ENCODE measurements at places on chromosomes 4 and X.
A peak's percentile ranks its signal among the peaks of the same experiment; 100 is the strongest.

GRCh38 chr4:101254776-101255175 is 92.5 kb downstream of the PPP3CA start:
- no peak for DNase-seq

DNA sequence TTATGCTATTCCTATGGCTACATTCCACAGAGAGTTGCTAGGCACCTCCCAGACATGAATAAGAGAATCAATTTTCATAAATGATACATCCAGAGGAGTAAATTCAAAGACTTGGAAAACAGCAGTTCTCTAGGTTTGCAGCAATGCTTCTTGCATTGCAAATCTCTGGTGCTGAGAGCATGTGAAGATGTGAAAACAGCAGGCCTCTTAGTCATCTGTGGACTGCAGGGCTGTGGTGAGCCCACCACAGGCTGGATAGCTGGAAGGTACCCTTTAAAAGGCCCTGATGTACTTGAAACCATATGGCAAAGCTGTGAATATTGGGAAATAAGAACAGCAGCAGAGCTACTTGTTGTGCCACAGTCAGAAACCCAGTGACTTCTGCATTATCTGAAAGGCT is 2135.9 kb downstream of the ARAP2 start:
- no peak for DNase-seq

GRCh38 chr4:11412211-11412610 is 16.5 kb downstream of the HS3ST1 start:
- no peak for DNase-seq

DNA sequence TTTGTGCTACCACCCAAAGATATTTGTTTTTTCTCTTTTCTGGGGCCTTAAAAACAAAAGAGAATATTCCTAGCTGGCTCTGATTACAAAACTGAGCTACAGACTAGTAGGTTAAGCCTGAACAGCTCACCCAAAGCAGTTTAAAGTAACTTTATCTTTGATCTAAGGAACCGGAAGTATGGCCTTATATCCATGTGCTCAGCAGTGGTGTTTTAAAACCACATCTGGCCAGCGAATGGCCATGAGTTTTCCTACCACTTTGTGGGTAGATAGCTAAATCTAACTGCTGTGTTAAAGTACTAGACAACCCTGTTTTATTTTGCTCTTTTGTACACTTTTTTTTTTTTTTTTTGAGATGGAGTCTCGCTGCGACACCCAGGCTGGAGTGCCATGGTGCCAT is 24.6 kb downstream of the ADGRG4 start:
- no peak for DNase-seq

DNA sequence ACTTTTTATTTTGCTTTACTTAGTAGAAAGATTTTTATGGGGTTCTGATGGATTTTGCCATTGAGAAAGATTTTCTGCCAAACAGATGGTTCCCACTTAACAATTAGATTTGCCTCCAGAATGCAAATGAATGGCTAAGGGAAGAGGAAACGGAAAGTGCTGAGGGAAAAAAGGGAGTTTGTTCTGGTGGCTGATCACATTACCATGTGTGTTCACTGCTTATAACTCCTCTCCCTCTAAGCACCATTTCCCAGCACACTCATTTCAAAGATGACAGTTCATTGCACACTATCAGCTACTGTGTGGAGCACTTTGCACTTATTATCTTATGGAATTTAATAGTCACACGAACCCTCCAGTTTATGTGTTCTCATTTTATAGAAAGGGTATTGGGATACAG is 68.0 kb upstream of the GRID2 start:
- peak; percentile 47 for DNase-seq

DNA sequence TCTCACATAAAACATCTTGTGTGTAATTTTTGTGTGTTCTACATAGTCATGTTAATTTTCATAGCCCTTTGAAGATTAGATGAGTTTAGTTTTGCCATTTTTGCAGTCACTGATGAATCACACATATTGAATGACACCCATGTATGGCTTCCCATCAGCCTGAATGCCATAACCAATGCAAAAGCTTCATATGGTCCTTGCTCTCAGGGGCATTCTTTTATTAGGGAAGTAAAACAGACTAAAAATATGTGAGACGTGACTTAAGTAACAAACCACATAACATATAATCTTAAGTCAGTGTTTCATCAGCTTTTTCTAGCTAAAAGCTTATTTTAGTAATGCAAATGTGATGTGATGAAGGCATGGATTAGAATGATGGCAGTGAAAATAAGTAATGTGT is 8.2 kb downstream of the SLC25A4 start:
- DNase-seq: no peak

GRCh38 chrX:149568701-149569296 is 18.5 kb downstream of the MAGEA9B start:
- no peak for DNase-seq

- no peak for DNase-seq
Observed at GRCh38 chrX:67523002-67523681, 20.7 kb upstream of the AR start.

DNA sequence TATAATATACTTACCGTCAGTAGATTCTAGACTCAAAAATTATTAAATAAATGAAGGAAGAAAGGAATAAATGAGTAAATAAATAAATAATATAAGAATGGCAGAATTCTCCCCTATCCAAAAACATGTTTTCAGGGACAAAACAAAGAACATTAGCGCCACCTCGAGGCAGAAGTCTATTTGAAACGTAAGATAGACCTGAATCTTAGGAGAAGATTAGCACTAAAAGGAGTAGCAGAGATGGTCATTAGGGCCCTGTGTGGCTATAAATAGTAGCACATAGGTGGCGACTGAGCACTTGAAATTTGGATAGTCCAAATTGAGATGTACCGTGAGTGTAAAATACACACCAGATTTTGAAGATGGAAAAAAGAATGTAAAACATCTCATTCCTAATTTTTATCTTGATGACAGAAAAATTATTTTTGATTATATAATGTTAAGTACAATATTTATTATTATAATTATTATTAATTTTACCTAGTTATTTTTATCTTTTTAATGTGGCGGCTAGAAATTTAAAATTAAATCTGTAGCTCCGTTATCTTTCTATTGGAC is 24.3 kb upstream of the SRD5A3 start:
- peak; percentile 65 for DNase-seq

GRCh38 chrX:94743478-94743877 is 1069.5 kb downstream of the FAM133A start:
- DNase-seq: no peak

GRCh38 chrX:45449982-45450381 is 249.3 kb upstream of the DIPK2B start:
- DNase-seq: no peak

GRCh38 chr4:59412739-59413138 is 1787.4 kb upstream of the ADGRL3 start:
- DNase-seq: no peak

- no peak for DNase-seq
Observed at GRCh38 chrX:63765712-63766111, 19.3 kb downstream of the ARHGEF9 start.

DNA sequence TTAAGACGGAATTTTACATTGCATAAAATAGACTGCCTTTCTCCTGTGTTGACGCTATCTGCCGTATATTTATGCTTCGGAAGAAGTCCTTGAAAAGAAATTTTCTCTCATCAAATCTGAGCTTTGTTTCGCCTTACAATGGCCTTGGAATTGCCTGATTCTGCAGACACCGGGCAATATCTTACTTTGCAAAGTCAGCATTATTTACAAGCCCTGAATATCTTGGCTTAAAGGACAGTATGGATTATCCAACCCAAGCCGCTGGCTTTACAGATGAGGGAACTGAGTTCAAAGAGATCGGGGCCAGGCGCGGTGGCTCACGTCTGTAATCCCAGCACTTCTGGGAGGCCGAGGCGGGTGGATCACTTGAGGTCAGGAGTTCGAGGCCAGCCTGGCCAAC is 1.1 kb upstream of the MANBA start:
- DNase-seq: no peak

DNA sequence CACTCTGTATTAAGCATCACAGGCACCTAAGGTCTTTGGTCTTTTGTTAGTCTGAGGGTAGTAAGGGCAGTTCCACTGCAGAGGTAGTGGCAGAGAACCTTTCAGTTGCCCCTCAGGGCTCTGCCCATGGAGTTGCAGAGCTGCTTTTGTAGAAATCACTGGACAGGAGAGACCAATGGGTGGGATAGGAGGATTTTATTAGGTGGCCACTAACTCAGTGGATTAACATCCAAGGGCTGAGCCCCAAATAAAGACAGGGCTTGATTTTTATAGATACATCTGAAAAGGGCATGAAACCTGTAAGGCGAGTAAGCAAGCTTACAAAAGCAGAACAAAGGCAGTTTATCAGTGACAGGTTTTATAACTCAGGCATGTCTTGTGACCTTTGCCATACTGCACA is 1035.4 kb downstream of the SH3BGRL start:
- no peak for DNase-seq

GRCh38 chrX:103789004-103789403 is 12.4 kb downstream of the PLP1 start:
- no peak for DNase-seq

GRCh38 chr4:7238300-7238960 is 46.1 kb downstream of the SORCS2 start:
- DNase-seq: peak; percentile 70

GRCh38 chr4:180081072-180081471 is 2162.1 kb upstream of the TENM3 start:
- DNase-seq: no peak

DNA sequence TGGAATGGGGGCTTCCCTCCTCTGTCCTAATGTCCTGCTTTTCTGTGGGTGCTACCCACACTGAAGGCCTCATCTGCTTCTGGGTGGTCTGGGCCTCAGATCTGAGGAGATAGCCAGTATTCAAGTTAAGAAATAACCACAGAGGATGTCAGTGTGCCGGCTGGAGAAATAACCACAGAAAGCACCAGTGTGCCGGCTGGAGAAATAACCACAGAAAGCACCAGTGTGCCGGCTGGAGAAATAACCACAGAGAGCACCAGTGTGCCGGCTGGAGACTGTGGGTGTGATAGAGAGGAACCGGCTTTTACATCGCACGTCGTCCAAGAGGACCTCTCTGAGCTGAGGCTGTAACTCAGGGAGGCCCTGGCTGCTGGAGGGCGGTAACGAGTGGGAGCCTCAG is 65.7 kb upstream of the PSAPL1 start:
- no peak for DNase-seq

- DNase-seq: no peak
Observed at GRCh38 chr4:152459326-152459725, 76.6 kb downstream of the FBXW7 start.

DNA sequence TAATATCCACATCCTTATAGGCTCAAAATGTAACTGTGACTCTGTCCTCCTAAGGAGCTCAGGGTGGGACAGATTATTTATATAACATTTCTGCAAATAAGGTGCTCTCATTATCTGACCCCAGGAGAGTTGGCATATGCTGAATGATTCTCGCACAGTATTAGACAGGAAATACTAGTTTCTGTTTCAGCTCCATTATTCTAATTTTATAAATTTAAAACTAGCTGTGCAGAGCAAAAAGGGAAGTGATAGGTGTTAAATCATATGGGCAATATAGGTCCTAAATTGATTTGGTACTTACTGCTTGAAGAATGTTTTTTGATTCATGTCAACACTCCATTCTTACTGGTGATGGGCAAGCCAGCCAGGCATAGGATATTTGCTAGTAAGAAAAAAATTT is 141.5 kb downstream of the GLRA2 start:
- no peak for DNase-seq

GRCh38 chrX:47222751-47223350 is 4.4 kb downstream of the CDK16 start:
- no peak for DNase-seq

GRCh38 chr4:176335421-176335820 is 15.7 kb downstream of the SPCS3 start:
- no peak for DNase-seq

GRCh38 chr4:96262057-96262456 is 422.2 kb downstream of the PDHA2 start:
- no peak for DNase-seq

- DNase-seq: no peak
Observed at GRCh38 chr4:107619066-107619465, 101.0 kb downstream of the PAPSS1 start.

DNA sequence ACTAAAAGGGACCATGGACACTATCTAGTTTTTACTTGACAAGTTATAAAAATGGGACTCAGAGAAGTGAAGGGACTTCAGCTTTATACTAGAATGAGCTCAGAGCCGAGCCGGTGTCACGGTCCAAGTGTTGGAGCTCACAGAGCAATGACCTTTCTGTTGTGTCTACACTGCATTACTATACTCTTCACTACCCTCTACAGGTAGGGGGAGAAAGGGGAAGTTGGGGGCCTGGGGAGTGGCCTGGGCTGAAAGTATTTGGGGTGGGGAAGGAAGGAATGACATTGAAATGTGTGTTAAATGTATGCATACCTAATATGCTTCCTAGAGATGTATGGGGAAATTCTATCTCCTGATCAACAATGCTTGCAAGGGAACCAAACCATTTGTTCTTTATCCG is 48.8 kb upstream of the HHIP start:
- DNase-seq: no peak

DNA sequence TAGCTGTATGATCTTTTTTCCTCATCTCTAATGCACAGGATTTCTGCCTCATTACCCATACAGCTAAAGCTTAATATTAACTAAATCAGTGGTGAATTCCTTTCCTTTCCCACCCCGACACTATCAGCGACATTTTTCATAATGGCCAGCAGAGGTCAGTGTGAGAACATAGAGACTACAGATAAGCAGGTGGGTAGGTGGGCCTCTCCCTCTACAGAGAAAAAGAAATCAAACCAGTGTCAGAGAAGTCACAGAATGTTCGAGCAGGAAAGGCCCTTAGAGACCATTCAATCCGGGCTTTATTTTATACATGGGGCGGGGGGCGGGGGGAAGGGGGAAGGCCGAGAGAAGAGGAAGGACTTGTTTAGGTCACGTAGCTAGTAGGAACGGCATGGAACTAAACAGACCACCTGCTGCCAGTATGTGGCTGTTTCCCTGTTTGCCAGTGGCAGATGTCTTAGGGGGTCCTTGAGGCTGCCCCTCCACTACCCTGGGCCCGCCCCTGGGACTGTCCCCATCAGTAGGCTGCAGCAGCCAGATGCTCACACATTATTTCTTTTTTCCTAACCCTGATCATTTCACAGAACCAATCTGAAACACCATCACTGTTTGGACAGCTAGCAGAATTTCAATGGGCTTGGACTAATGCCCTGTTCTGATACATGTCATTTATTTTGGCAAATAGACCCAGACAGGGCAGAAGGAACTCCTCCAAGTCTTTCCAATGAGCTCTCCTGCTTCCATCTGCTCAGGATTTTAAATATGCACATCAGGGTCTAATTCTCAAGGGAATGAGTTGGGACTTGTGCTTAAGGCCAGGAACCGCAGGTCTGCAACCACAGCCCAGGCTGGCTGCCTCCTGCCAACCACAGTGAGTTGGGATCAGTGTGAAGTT is 133.4 kb downstream of the ATG4A start:
- peak; percentile 96 for DNase-seq

DNA sequence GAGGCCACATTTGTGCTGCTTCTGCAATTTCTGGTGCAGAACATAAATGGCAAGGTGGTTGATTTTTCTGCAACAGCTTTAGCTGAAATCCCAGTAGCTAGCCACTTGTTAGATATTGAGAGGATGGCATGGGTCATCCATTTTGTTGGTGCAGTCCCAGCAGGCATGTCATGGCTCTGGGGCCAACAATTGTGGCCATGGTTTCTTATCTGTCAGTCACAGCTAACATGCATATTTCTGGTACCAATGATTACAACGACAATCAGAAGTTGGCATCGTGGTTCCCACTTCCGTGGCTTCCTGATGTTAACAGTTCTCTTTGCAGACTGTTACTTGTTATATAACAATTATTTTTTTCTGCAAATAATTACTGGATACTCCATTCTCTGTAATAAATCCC is 42.8 kb upstream of the PRKG2 start:
- no peak for DNase-seq

- DNase-seq: no peak
Observed at GRCh38 chr4:80182237-80182866, 15.0 kb upstream of the PRDM8 start.
